ENCODE measurements at places on chromosomes 4 and X.
A peak's percentile ranks its signal among the peaks of the same experiment; 100 is the strongest.

GRCh38 chrX:103565197-103565596 is 20.1 kb upstream of the TCEAL4 start:
- DNase-seq: no peak

DNA sequence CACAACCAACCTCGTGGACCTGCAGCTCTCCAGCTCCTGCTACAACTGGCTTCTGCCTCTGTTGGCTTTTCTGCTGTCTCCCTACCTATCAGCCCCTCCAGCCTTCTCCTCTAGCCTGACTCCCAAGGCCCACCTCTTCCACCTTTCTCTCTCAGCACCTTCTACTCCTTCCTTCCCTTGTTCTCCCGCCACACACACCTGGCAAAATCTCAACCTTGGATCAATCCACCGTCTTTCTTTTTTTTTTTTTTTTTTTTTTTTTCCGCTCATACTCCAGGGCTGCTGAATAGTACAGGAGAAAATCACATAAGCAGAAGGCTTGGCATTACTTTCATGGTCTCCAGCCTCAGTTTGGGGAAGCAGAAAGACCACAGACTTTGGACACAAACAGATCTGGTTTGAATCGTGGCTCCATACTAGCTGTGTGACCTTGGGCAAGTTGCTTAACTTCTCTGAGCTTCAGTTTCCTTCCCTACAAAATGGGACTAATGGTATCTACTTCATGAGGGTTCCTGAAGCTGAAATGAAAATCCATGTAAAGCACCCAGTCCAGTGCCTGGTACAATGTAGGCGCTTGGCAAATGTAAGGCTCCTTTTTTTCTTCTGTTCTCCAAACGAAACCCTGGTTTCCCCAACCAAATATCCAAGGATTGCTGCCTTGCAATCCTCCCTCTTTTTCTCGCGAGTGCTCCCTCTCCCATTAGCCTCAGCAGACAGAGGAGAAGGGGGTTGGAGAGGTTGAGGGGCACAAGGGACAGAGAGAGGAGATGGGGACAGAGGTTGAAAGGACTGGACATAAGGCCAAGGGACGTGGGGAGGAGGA is 1.7 kb downstream of the FGD1 start:
- DNase-seq: no peak

DNA sequence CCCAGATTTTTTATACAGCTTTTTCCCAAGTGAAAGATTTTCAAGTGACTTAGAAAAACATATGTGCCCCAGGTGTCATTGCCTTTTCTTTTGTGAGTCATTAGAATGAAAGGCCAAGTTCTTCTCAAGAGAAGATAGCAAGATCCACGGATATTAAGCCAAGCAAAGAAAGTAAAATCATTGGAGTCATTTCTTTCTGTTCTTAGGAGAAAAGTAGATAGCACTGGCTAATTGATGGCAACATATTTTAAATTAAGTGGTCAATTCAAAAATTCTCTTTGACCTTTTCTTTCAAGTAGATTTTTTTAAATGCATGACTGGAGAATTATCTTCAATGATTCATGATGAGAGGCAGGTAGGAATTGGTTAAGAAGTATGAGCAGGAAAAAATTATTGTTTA is 94.4 kb downstream of the HHIP start:
- DNase-seq: no peak

DNA sequence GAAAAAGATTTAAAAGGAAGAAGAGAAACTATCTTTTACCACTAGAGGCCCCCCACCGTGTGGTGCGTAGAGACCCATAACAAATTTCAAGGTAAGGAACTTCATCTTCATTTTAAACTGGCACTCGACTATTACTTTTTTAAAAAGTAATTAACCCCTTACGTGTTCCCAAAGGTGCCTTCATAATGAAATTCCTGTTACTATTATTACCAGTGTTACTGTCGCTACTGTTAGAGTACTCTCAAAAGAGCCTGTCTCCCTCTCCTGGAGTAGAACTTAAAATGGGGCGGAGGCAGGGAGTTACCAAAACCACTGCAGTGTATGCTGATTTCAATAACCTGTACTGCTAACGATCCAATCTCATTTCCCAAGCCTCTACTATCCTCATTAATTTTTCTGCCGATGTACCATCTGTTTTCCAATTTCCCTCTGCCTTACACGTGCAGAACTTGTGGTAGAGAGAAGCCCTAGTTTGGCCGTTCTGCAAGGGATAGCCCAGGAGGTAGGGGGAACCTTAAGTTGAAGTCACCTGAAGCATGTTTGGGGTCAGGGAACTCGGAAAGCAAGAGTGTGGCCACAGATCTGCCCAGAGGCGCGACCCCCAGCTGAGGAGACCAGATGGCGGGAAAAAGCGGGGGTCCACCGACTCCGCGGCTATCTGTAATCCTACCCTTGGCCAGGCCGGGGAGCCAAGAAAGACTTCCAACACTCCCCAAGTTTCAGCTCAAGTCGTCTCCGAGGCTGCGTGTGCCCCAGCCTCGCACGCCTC is 720 bp upstream of the STK26 start:
- DNase-seq: no peak

- DNase-seq: peak; percentile 63
Observed at GRCh38 chrX:37349221-37350033, at the start of gene PRRG1. TSS of gene PRRG1 (plus strand) at chrX:37349364. CDS start at chrX:37406250, 56,886 bp downstream.

- DNase-seq: no peak
Observed at GRCh38 chr4:155403886-155404285, 27.1 kb upstream of the MAP9 start.

DNA sequence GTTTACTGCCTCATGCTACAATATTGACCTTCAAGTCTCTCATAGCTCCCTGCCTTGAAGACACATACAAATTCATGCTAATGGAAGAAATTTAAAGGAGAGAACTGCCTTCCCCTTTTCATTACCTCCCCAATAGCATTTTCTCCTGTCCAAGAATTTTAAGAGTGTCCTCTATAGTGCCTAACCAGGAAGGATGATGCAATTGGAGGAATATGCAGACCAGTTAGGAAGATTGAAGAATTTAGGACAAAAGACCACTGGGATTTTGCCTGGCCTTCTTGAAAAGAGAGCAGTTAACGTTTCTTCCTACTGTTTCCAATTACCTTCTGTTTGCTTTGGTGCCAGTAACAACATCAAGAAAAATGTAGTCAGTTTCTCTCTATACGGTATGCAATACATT is 443.9 kb downstream of the INPP4B start:
- DNase-seq: no peak

GRCh38 chr4:73823760-73824159 is 12.7 kb upstream of the CXCL6 start:
- DNase-seq: no peak

- DNase-seq: no peak
Observed at GRCh38 chr4:119666653-119667091, 38.1 kb upstream of the PDE5A start.

- no peak for DNase-seq
Observed at GRCh38 chrX:145953628-145954027, 136.0 kb downstream of the SLITRK2 start.

DNA sequence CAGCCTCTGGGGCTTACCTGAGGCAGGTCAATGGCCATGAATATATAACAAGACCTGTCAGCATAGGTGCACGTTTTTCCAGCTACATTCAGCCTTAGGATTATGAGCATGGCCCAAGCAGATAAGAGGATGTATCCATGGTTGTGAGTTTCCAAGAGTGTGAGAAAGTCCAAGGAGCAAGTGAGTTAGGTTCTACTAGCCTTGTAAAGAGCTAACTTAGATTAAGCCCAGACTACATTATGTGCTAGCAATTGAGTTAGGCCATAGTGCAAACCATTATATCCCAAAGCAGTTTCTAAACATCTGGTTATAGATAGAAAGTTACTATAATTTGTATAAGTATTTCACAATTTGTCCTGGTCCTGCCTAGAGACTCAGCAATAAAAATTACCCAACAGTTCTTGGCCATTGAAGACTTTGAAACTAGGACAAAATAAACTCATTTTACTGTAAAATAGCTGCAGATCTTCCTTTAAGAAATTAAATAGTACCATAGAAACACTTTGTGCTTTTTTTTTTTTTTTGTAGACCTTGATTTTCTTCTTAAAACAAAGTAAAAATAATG is 312.0 kb downstream of the CAMK2D start:
- no peak for DNase-seq

GRCh38 chr4:139912445-139912844 is 241.5 kb downstream of the MAML3 start:
- no peak for DNase-seq

GRCh38 chrX:134416087-134416486 is 43.9 kb upstream of the HPRT1 start:
- no peak for DNase-seq

DNA sequence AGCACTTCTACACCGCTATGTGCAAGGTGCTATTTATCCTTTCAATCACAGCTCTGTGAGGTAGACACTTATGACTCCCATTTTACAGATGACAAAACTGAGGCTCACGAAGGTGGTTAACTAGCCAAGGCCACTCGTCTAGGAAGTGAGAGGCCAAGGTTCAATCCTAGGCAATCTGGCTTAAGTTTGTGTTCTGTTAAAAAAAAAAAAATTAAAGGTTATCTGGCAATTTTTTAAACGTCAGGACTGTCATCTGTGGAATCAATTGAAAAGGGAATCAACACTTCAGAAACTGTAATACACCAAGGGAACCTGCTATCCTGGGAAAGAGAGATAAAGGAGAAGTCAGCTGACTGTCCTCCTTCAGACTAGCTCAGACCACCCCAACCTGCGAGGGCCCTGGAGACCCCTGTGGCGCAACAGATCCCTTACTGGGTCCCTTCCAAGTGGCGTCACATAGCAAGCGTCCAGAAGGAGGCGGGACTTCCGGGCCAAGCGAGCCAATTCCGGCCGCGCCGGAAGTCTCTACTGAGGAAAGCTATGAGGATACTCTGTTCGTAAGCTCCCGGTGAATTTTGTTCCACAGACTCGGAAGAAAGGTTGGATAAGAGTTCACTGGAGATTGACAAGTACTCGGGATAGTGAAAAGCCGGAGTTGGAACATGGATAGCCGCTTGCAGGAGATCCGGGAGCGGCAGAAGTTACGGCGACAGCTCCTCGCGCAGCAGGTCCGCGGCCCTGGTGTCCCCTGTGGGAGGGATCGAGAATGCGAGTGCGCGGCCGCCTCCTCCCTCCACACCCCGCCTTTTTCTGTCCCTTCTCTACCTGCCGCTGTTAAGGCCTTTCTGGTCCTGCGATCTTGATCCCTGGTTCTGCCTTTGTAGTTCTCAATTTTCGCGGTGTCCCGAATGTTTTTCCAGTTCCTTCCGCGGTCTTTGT is at the start of gene METTL14:
METTL14 (plus strand) TSS at position 520 of the 939 bp plus-strand sequence; CDS start at position 663, 143 bp downstream.
- DNase-seq: peak; percentile 75

- peak; percentile 14 for DNase-seq
Observed at GRCh38 chr4:2462218-2462991, 6.5 kb upstream of the RNF4 start.

DNA sequence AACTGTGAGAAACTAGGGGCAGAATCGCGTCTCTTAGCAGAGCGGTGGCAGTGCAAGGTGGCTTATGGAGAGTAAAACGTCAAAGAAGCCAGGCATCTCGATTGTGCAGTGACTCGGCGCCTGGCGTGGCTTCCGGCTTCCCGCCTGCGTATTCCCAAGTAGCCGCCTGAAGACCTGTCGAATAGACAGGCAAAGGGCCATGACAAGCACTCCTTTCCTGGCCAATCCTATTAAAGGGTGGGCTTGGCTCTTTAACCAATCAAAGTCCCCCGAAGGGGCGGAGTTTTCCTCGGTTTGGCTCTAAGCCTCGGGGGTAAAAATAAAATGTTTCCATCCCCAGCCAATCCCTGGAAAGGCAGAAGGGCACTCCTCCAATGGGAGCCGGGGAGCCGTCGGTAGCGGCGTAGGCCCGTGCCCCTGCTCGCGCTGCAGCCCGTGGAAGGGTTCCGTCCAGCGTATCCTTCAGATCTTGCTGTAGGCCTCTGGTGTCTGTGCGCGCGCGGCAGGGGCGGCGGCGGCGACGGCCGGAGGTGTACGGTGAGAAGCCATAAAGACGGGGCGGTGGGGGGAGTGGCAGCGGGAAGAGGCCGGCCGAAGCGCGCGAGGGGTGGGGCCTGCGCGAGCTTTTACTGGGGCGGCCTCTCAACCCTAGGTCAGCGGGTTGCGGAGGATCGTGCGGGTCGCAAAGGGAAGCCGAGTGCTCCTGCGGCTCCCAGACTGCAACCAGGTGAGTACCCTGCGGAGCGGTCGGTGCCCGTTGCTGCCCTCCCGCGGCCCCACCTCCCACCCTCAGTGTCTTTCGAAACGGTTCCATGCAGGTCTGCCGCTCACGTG is at the start of gene KANTR:
KANTR (plus strand) TSS at position 395 of the 834 bp plus-strand sequence. CDS start 30,131 bp downstream, outside the sequence.
- DNase-seq: peak; percentile 81

Measured in NCI-H1048 (cell line).